ENCODE measurements at places on chromosomes 12 and 14.

DNA sequence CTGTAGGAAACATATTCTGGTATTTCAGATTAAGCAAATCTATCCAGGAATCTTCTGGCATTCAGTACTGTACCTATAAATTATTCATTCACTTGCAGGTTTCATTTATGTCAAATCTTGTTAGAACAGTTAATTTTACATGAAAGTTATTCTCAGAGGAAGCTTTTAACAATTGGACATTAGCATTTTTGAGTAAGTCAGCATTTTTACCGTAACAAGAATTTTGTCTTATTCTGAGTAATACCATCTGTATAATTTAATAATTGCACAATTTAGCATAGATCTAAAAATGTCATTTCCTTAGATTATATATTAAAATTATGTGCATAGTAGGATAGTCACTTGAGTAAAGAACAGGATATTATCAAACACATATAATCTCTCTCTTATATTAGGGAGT, 764.8 kb upstream of the LRFN5 start:
- DNase-seq, result no peak

GRCh38 chr12:77104792-77105191, 39.4 kb upstream of the E2F7 start:
- peak; percentile 15 for DNase-seq

DNA sequence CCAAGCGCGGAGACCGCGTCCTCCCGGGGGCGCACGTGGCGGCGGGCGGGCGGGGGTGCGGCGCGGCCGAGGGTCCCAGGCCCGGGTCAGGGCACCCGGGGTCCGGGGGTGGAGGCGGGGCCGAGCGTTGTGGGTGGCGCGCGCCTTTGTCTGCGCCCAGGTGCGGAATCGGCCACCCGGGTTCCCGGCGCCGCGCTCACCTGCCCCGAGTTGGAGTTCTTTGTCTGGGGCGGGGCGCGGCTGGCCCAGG, 50.1 kb downstream of the LRCOL1 start:
- DNase-seq, result peak; percentile 6

DNA sequence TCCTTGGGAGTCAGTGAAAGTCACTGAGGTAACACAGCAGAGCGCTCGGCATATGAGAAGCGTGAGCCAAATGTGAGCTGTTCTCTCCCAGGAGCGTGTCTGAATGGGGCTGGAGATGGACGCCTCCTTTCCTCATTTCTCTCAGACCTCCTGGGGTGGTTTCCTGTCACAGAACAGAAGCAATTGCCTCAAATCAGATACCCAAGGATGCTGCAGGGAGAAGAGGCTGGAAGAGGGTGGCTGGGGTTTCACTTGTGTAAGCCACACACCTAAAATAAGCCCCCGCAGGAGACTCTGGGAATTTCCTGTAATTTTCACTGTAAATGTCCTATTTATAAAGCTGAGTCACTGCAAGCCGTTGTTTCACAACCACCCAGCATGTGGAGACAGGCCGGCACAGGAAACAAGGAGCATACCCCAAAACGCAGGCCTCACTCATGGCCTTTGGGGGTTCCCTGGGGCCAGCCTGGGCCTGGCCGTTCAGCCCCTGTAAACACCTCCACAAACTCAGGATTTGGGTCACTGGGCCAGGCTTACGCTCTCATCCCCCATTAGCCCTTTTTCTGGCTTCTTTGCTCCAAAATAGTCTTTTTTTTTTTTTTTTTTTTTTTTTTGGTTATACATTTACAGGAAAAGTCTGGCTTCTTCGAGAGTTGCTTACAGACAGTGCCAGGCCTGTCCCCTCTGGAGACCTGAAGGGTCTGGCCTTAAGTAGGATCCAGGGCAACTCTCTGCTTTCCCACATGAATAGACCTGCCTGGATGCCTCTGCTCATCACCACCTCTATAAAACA, 55.3 kb downstream of the VCPKMT start:
- peak; percentile 73 for DNase-seq

- no peak for DNase-seq
Observed at GRCh38 chr12:56989861-56990610, 16.3 kb downstream of the ZBTB39 start.

GRCh38 chr14:92670160-92670559, 78.3 kb downstream of the LGMN start:
- DNase-seq, result no peak

GRCh38 chr12:27940756-27941402, 31.7 kb downstream of the PTHLH start:
- peak; percentile 48 for DNase-seq

GRCh38 chr12:124233041-124233796, 61.7 kb upstream of the RFLNA start:
- DNase-seq, result peak; percentile 89

- DNase-seq, result no peak
Observed at GRCh38 chr14:39217214-39217879, 16.4 kb upstream of the MIA2 start.

DNA sequence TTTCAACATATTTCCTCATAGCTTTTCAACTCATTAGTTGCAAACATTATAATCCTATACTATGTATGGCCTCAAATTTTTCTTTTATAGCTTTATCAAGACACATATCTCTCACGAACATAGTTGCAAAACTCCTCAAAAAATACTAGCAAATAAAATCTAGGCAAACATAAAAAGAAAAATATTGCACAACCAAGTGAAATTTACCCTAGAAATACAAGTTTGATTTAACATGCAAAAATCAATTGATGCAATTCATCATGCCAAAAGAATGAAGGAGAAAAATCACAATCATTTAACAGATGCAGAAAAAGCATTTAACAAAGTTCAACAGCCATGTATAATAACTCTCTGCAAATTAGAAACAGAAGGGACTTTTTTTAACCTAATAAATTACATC, 33.3 kb upstream of the KCNH5 start:
- DNase-seq, result no peak

GRCh38 chr12:8907513-8907912, 6.8 kb upstream of the PHC1 start:
- DNase-seq, result no peak

DNA sequence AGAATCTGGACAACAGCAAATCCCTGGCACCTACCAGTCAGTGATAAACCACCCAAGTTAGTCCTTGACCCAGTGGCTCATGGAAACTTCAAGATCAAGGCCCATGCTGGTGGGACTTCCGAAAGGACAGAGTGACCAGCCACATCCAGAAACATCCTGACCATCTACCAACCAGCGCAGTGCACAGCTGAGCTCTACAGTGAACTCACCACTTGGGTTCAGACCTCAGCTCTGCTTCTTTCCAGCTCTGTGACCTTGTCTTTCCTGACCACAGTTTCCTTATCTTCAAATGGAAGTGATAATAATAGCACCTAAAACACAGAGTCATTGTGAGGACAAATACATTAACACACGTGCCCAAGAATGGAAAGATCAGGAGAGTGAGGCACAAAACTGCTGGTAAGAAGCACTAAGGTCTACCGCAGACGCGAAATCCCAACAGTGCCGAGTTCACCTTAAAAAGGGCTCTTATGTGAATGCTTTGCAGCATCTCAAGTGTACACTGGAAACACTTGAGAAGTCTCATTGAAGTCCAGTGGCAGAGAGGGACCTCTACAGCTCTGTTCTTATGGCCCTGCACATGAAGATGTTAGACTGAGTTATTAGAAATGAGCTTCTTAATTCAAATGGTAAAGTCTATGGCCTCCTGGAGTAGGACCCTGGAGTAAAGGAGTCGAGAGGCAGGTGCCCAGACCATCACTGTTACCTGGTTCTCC, 128.8 kb downstream of the CCDC60 start:
- DNase-seq, result no peak

- DNase-seq, result peak; percentile 38
Observed at GRCh38 chr12:116346741-116347140, 69.2 kb upstream of the MED13L start.

GRCh38 chr12:124745891-124746570, 117.6 kb downstream of the SCARB1 start:
- DNase-seq, result peak; percentile 76

DNA sequence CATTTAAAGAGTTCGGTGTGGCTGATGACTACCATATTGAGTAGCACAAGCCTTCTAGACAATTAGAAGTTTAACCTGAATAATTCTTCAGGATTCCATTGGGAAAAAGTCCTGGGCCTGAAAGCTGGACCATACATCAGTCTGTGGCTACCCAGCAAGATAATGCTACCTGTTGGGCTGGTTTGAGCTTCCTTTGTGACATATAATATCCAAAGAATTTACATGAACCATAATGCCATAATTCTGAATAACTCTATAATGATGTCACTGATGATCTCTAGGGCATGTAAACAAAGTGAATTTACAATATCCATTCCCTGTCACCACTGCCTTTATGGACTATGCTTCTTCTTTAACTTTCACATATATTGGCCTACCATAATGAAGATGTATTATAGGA, 3.8 kb upstream of the YBX3 start:
- DNase-seq, result no peak

- no peak for DNase-seq
Observed at GRCh38 chr14:33836900-33837577, 113.8 kb downstream of the EGLN3 start.

- DNase-seq, result no peak
Observed at GRCh38 chr14:79328863-79329262, 882.4 kb downstream of the DIO2 start.

DNA sequence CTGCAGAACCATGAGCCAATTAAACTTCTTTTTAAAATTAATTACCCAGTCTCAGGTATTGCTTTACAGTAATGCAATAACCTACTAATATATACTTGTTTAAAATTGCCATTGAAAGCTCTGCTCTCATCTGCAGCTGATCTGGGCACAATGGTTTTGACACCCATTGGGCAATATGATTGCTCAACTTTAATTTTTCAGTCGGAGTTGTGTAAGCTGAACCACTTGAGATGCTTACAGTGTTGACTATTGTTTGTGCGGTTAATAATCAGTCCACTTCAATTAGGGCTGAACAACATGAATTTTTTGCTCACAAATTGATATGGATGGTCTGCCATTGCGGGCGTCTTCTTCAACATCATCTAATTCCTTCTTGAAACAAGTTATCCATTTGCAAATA, 18.0 kb upstream of the OR4K5 start:
- DNase-seq, result no peak

DNA sequence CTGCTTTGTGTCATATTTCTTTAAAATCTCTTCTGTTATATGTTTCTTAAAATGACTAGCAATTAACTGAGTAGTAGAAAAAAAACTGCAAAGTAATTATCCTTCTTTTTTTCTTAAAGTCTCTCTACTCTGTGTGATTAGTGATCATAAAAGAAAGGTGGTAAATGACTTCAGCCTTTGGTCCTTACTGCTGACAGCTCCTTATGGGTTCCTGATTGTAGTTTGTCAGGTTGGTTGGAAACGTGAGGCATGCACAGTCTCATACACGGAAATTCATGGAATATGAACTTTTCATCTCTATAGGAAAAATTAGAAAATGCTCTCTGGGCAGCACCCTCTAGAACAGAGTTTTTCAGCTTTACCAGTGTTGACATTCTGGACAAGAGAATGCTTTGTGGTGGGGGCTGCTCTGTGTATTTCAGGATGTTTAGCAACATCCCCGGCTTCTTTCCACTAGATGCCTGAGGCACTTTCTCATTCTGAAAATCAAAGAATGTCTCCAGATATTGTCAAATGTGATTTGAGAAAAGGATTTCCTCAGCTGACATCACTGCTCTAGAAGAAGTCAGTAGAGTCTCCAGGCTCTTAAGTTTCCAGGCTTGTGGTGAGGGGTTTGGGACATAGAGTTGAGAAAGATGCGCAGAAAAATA, 121.0 kb downstream of the PIK3C2G start:
- DNase-seq, result no peak

GRCh38 chr12:94875525-94875924, 128.0 kb downstream of the NDUFA12 start:
- peak; percentile 45 for DNase-seq

All from kidney glomerular epithelial cell (primary cell).